ENCODE measurements at places on chromosomes 11 and 22.

GRCh38 chr22:40009951-40010671, 15.4 kb downstream of the FAM83F start:
- peak; percentile 42 for DNase-seq

DNA sequence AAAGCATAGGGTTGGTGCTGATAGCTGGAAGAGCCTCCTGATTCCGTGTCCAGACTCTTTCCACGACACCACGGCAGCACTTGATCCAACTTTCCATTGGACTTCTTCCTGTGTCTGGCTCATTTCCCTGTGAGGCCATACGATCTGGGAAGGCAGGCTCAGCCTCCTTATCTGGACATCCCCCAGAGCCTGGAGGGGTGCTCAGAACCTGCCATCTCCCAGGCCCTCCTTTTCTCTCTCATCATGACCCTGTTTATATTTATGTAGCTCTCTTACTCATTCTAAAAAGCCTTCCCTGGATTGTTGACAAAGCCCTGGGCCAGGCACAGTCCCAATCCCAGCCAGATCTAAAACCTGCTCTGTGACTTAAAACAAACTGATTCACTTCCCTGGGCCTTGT, 7.8 kb upstream of the BCL9L start:
- DNase-seq: no peak

DNA sequence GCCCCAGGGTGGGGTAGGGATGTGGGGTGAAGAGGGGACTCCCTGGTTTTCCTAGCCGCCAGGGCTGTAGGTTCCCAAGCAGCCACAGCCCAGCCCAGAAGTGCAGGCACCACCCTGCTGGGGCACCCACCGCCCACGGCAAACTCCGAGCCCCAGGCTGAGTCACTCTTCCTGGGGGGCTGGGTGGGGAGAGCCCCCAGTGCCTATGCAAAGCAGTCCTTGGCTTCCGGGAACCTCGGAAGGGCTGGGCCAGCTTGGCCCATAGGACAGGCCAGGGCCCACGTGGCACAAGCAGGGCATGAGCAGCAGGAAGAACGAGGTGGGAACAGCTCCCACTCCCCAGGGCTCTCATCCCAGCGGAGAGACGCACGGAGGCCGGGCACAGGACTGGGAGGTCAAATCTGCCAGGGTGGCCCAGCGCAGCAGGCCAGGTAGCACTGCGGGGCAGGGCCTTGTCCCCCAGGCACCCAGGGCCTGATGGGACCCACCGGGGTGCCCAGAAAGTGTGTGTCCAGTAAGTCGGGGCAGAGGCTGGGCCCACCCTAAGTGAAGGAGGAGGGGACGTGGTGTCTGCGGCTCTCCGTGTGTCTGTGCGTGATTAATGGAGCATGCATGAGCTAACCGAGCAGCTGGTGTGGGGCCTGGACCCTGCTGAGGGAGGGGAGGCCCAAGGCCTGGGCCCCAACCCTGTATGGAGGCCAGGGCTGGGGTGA, 4.6 kb upstream of the IL17REL start:
- peak; percentile 90 for DNase-seq

DNA sequence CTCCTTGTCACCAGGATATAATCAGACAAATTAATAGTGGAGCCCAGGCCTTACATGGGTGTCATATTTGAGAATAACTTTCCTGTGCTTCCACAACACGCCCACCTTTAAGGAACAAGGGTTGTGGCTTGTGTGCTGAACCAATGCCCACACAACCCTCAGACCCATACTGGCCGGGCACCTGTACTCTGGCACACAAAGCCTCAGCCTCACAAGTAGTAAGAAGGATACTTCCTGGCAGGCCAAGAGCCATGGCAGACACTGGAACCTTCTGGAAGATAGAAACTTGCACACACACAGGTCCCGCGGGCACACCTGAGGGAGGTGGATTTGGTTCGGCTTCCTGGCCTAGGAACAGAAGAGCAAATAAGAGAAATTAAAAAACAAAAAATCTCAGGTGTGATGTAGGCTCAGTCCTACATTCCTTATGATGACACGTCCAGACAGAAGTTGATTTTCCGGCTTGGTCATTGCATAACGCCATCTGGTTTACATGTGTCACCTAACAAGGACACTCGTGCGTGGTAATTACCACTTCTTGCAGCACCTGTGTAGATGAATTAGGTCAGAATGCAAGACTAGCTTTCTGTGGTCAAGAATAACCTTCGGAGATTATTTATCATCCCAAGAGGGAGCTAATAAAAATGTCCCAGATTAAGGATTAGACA, 5.8 kb upstream of the BRD1 start:
- DNase-seq: no peak

DNA sequence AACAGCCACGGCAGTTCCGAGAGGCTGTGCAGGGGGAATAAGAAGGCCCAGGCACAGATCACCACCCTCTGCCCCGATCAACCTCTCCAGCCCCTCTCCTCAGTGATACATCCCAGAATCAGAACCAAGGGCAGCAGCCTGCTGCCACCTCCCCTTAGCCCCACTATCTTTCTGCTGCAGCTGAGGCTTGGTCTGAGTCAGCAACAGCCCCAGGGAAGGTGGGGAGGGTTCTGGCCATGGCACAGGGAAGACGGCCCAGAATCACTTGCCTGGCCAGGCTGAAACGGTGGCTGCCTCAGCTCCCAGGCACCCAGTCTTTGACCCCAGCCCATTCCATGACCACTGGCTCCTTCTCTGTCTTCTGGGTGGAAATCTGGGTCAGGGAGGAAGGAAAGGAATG, 2.3 kb downstream of the CHID1 start:
- DNase-seq: no peak

- DNase-seq: no peak
These were observed 208.1 kb downstream of the DBX1 start for GRCh38 chr11:19952116-19952605.

DNA sequence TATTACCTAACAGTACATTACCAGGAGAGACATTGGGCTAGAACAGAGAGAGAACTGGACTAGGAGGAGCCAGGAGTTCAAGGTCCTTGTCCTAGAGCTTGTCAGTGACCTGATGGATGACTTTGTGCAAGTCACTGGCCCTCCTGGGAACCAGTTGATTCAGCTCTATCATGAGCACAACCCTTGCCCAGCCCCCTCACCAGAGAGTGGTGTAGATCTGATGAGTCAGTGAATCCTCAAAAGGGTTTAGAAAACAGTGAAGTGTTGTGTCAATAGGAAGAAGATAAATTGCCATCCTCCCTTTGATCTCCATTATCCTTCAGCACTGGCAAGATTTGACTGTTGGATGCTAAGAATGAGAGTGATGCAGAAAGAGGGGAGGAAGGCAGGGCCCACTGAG, 24.3 kb downstream of the NEU3 start:
- DNase-seq: no peak

- no peak for DNase-seq
These were observed 396 bp upstream of the CFAP300 start for GRCh38 chr11:102046841-102047240.

DNA sequence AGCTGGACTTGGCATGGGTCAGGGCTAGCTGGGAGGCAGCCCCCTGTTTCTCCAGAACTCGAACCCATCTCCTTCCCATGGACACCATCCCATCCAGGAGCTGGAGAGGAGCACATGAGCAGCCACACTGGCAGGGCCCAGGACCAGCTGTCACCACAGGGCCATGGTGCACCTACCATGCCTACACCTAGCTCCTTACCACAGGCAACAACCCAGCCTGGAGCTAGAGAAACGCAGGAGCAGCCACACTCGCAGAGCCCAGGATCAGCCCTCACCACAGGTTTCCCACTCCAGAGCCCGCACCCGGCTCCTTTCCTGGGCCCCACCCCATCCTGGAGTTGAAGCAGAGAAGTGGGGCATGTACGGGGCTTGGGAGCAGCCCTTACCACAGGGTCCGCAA, 50.2 kb downstream of the GAB4 start:
- no peak for DNase-seq

GRCh38 chr22:50310949-50311444, 3.6 kb upstream of the PLXNB2 start:
- no peak for DNase-seq

- DNase-seq: no peak
These were observed 17.3 kb downstream of the TRMU start for GRCh38 chr22:46352691-46353386.

DNA sequence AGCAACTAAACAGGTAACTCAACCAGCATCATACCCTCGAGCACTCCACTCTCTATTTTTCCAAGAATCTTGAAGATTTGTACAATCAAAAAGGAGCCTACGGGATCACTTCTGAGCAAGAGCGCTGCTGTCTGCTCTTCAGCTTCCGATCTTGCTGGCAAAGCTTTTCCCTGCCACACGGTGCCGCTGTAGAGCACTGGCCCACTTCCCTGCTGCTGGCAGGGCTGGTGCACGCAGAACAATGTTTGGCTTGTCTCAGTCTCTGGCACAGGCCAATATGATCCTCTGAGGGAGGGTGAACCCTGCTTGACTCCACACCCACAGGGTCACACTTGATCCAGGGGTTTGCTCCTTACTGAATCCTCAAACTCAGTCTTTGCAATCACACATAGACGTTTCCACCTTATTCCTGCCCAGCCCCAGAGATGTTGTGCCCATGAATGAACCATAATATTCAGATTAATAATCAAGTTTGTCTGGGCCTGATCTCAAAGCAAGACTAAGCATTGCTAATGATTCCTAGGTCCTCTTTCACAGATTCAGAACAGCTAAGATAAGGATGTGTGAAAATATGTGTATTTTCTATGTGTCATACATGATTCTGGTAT, 536.6 kb downstream of the SOX6 start:
- DNase-seq: peak; percentile 78

DNA sequence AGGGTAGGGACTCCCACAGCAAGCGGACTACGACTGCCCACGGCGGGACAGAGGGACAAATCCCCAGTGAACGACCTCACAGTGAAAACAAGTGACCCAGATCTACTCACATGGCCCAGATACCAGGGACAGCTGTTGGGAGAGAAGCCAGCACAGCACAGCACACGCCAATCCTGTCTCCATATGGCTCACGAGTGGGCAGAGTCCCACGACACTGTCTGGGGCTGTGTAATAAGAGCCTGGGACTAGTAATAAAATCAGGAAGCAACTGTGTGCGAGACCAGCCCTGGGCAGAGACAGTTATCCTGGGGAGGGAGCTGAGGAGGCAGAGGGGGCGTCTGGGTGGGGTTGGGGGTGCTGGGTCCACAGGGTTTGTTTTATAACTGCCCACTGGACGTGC, 385.0 kb downstream of the CTTN start:
- DNase-seq: no peak

DNA sequence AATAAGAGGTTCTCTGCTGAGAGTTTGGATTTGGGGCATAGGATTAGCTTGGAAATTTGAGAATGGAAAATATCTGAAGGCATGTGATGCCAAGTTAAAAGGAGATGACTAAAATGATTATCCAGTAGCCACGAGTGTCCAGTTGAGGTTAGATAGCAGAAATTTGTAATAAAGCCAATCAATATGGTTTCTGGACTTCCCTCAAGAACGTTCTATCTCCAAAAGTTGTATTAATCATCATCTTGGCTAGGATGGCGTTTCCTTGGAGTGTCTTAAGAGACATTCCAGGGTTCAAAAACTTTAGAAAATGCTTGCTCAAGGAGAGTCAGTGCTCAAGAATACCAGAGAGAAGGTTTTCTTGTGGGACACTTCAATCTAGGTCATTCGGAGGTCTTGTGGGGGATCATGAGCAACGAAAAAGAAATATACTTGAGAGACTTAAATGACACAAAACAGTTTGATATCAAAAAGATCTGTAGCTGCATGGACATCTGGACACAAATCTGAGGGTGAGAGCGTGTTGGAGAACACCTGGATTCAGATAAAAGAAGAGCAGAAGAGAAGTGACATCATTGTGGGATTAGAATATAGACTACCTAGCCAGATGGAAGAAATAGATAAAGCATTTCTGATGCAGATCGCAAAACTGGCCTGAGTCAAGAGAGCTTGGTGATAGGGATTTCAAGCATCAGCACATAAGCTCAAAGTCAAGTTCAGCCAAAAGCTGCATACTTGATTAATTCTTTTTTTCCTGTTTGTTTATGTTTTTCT, 97.7 kb downstream of the ARFGAP2 start:
- DNase-seq: no peak
